NCI-H526 (cell line): ENCODE measurements at places on chromosomes 5 and 9.
A peak's percentile ranks its signal among the peaks of the same experiment; 100 is the strongest.

DNA sequence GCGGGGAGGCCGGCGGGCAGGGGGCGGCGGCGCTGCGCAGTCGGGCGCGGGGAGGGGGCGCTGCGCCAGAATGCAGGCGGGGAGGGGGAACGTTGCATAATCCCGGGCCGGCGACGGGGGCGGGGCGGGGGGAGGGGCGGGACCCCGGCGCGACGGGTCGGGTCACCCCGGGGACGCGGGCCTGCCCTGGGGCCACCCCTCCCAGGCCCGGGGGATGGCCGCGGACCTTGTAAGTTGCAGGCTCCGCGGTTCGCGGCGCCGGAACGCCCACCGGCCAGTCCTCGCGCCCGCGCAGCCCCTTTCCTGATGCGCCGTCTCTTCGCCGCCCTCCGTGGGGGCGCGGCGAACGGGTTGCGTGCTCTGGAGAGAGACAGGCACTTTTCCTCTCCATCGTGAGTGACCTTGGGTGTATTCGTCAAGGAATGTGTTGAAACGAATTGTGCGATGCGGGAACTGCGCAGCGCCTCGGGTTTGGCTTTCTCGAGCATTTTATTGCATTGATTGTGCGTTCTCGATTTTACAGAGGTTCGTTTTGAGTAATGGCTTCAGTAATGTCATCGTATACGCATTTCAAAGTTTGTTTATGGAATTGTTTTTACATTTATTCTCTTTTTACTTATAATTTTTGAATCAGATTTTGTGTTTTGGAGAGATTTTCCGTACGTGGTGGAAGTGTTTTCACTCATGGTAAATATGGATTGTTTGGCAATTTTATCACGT lies 802 bp downstream of the SPIN1 start:
- peak; percentile 66 for DNase-seq

- DNase-seq: no peak
Observed at GRCh38 chr9:115593587-115594091, 475.7 kb upstream of the TNC start.

- DNase-seq: no peak
Observed at GRCh38 chr5:143084407-143084806, 314.2 kb downstream of the ARHGAP26 start.

DNA sequence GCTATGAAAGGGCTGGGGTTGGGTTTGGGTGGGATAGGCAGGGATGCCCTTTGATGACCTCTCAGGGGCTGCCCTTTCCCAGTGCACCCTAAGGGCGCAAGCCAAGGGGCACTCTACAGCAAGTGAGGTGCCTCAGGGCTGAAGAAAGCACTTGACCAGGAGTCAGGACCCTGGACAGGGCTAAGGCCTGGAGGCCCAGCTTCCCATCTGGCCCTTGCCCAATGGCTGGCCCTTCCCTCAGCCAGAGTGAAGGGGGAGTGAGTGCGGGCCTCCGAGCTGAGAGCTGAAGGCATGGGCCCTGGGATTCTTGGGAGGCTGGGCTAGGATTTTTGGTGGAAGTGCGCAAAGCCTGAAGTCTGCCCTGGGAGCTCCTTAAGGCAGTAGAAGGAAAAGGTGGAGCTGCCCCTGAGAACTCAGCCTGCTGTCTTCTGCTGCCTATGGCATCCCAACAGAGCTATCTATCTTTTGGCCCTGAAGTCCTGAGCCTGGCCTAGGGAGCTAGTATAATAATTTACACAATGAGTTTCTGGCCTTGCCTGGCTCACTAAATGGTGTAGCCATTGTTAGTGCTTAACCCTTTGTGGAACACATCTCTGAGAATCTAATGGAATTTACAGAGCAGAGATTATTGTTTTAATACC lies 16.4 kb downstream of the JADE2 start:
- no peak for DNase-seq

DNA sequence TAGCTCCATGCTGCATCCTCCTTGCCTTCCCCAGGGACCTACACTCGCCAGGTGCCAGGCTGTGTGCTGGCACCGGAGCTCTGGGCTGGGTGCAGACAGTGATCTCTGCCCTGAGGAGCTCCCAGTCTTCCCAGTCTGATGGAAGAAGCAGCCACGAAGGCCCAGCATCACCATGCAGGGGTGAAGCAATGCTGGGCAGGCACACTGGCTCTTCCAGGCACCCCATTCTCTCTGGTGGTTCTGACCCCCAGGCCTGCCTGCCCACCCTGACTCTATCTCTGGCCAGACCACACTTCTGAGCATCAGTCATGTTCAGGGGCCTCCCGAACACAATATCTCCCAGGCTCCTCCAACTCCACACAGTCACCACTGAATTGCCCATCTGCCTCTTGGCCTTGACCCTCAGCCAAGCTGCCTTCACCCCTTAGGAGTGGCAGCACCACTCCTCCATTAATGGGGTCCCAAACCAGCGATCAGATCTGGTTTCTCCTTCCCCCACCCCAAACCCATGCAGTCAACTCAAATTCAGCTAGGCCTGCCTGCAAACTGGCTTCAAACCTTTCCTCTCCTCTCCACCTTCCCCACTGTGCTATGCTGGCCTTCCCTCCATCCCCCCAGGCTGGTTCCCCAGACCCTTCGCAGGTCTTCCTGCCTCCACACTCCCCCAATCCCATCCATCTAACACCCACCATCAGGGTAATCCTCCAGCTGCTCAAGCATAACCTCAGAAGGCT lies 102.7 kb upstream of the MVB12B start:
- DNase-seq: no peak

GRCh38 chr9:25225938-25226760 lies 452.1 kb downstream of the TUSC1 start:
- DNase-seq: no peak

- DNase-seq: no peak
Observed at GRCh38 chr9:8734760-8735159, 935.2 kb upstream of the DMAC1 start.
